ENCODE measurements at places on chromosomes 5 and 9.
A peak's percentile ranks its signal among the peaks of the same experiment; 100 is the strongest.

DNA sequence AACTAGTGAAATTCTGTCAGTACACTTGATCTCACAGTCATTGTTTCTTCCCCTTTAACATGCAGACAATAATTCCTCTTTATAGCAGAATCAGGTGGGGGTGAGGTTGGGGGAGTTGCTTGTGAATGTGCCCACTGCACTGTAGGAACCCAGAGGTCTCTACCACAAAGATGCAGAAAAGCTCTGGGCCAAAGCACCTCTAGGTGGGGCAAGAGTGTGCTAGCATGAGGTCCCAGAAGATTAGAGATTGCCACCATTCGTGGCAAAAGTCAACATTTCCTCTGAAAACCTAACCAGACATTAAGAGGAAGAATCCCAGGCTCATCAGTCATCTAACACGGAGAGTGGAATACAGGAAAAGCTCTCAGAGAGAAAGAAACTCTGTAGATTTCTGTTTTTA lies 74.5 kb downstream of the PTCD2 start:
- DNase-seq: peak; percentile 45

DNA sequence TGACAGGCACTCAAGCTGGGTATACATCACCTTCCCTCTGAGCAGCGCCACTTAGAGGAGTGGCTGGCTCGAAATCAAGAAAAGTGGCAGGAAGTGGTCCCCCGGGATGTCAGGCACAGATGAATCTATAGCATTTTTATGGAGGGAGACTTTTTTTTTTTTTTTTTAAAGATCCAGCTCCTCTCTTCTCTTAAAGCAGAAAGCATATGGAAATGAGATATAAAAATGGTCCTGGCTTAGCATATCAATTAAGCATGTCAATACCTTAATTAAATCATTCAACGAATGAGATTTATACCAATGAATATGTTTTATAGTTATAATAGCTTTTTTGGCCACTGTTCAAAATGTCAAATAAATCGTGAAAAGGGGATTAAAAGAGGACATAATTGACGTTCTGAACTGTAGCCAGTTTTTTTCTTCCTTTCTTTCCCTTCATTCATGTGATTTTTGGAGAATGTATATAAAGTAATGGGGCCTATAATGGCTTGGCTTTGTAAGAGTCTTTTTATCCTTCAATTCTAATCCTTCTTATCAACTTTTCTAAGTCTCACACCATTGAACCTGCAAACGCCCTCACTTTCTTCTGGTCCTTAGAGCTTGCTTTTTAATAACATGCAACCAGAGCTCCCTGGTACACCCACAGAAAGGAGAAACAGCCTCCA lies 319.2 kb upstream of the PANK3 start:
- DNase-seq: no peak

GRCh38 chr5:175344331-175345195 lies 99.4 kb downstream of the DRD1 start:
- DNase-seq: no peak

DNA sequence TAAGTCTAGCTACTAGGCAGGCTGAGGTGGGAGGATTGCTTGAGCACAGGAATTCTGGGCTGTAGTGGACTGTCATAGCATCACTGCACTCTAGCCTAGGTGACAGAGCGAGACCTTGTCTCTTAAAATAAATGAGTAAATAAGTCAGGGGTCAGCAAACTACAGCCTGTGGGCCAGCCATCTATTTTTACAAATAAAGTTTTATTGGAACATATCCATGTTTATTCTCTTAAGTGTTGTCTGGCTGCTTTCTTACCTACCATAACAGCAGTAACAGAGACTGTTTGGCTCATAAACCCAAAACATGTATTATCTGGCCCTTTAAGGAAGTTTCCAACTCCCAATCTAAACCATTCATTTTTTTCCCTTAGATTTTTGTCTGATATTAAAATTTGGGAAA lies 29.6 kb downstream of the DIMT1 start:
- DNase-seq: no peak

DNA sequence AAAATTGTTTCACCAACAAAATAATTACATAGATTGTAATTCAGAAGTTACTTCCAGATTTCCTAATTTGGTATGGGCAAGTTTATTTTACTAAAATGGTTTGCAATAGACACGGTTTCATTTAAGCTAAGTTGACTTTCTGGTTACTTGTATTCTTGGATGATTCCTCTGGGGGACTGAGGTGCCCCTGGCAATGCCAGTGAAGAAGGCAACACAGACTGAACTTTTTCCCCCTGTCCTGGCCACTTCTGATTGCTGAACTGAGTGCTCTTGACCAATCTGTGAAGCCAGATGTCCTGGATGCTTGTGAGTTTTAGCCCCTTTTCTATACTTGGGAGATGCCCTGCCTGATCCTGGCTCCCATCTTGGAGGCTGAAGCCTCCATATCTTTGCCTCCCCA lies 66.3 kb upstream of the FANCC start:
- no peak for DNase-seq

GRCh38 chr9:30774326-30774725 lies 1610.1 kb upstream of the ACO1 start:
- peak; percentile 24 for DNase-seq

- DNase-seq: no peak
These were observed 344.8 kb downstream of the MTRR start for GRCh38 chr5:8213701-8214240.

- DNase-seq: no peak
These were observed 13.6 kb upstream of the FUBP3 start for GRCh38 chr9:130565792-130566191.

DNA sequence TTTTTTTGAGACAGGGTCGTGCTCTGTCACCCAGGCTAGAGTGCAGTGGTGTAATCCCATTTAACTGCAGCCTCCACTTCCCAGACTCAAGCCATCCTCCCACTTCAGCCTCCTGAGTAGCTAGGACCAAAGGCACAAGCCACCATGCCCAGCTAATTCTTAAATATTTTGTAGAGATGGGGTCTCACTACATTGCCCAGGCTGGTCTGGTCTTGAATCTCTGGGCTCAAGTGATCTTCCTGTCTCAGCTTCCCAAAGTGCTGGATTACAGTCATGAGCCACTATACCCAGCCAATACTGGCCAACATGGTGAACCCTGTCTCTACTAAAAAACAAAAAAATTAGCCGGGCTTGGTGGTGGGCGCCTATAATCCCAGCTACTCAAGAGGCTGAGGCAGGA lies 6.8 kb downstream of the DCAF12 start:
- no peak for DNase-seq

- no peak for DNase-seq
These were observed 240.3 kb downstream of the AGTPBP1 start for GRCh38 chr9:85501456-85501855.

DNA sequence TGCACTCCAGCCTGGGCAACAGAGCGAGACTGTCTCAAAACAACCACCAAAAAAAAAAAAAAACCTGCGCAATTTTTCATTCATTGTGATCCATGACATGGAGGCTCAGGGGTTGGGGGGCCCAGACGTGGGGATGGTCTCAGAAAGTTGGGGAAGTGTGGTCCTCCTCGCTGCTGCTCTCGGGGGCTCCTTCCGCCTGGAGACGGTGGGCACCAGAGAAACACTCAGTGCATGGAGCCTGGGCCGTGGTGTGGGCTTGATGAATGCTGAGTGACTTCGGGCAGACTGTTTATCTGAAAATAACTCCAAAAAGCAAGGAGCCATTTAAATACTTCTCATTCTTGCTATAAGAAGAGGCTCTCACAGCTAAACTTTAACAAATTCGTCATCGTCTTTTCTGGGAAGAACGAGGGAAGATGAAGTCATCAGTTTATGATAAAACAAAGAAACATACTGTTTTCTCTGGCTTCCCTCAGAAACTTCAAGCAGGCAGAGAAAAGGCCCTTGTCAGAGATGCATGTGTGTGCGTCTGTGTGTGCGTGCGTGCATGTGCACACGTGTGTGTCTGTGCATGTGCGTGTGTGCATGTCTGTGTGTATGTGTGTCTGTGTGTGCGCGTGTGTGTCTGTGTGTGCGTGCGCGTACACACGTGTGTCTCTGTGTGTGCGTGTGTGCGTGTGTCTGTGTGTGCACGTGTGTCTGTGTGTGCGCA lies 35.0 kb downstream of the RASGEF1C start:
- DNase-seq: no peak

DNA sequence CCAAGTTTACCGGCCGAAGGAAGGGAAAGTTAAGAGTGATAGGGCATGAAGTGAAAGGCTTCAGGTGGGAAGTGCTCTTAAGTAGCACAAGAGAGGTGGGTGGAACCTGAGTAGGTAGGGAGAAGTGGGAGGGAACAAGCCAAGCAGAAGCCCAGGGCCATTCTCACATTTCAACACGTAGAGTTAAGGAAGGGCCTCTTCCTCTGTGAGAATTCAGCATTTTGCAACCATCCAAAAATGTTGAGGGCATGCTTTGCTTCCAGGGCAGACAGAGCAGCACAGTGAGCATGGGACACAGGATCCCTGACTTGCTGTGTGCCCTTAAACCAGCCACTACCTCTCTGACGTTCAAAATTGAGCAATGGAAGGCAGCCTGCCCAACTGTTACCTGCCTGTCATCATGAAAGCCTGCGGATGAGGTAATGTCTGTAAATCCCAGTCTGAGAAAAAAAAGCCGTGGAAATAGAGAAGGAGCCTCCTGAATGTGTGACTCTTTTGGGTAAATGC lies 3.3 kb downstream of the CYFIP2 start:
- peak; percentile 69 for DNase-seq

GRCh38 chr9:124947727-124948391 lies 7.0 kb upstream of the GOLGA1 start:
- DNase-seq: no peak

DNA sequence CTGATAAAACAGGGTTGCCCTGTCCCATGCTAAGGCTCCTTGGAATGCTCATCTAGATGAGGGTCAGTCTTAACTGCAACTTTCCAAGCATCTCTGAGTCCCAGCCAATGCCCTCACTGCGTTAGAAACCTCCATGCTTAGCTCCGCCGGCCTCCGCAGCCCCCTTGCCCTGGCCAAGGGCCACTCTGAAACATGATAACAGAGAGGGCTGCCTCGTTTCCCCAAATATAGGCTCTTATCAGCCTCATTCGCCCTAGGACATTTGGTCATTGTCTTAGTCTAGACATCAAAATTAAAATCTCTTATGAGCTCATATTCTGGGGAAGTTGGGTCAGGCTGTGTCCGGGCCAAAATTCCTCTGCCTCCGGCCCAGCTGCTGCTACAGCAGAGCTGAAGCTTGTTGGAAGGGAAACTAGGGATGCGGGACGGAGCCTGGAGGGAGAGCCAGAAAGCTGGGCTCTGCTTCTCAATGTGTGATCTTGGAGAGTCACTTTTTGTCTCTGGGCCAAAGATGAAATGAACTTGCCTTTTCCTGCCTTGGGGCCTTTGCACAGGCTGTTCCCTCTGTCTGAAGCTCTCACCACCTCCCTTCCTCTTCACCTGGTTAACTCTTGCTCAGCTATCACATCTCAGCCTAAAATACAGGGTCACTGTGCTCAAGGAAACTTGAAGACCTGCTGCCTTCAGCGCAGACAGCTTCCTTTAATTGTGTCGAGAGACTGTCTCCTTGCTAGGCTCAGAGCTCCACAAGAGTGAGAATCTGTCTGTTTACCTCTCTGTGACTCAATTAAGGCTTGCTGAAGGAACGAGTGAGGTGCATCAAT lies 191.3 kb downstream of the RGS3 start:
- DNase-seq: no peak

- DNase-seq: no peak
These were observed 162.8 kb downstream of the SREK1 start for GRCh38 chr5:66306844-66307315.

GRCh38 chr5:167381457-167381856 lies 910.0 kb upstream of the WWC1 start:
- DNase-seq: no peak

DNA sequence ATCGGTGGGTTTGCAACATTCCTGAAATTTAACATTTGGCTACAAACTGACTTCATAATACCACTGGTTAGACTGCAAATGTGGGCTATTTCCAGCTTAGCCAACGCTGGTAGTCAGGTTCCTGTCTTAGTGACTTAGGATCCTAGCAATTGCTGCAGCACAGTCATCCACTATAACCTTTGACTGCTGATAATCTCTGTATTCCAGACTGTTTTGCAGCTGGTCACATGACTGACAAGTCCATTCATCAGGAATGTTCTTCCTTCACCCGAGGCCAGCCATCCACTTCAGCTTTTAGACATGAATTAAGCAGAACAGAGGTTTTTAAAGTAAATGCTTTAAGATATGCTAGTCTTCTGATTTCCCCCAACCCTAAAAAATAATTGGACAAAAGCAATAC lies 425.9 kb upstream of the MPDZ start:
- DNase-seq: no peak

GRCh38 chr5:181149806-181150733 lies 2.7 kb downstream of the OR2V2 start:
- DNase-seq: no peak

- peak; percentile 37 for DNase-seq
These were observed 34.5 kb upstream of the CDKN2AIPNL start for GRCh38 chr5:134445856-134446818.

DNA sequence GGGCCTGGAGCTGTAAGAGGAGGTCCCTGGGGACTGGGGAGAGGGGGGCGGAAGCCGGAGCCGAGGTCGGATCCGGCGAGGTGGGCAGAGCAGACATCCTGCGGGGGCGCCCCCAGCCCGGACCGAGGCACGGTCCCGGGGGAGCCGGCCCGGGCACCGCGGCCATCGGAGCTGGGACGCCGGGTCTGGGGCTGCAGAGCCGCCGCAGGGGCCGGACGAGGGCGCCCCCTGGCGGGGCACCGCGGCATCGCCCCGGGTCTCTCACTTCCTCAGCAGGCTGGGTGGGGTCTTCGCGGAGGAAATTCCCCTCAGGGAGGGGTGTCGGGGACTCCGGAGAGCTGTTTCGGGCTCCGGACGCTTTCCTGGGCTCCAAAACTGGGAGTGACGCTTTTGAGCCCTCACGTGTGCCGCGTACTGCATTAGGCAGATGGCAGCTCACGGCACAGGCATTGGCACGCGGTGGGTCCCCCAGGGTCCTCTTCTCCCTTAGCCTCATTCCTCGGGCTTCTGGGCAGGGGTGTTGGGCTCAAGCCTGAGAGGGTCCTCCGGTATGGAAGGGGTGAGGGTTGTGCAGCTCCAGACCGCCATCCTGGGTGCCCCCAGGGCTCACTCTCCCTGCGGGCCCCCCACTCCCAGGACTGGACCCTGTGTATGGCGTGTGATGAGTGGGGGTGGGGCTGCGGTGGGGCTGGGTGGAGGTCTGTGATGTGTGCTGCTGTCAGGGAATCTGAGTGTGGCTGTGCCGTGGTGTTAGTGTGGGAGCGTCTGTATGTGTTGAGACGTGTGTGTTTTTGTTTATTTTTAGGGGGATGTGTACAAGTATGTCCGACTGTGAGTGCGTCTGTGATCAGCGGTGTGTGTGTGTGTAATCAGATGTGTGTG lies 29.6 kb downstream of the LHX2 start:
- DNase-seq: peak; percentile 28

DNA sequence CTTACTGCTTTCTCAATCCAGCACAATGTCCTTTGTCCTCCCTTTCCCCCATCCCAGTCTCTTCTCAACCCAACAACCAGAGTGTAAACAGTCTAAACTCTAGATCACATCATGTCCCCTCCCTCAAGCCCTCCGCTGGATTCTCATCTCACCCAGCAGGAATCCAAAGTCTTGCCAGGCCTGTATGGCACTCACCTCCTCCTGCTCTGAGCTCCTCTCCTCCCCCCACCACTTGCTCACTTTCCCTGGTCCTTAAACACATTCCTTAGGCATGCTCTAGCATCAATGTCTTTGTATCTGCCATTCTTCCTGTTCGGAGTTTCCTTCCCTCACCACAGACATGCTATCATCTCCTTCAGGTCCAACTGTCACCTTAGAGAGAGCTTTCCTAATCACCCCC lies 78.8 kb downstream of the NIPSNAP3B start:
- no peak for DNase-seq

- peak; percentile 92 for DNase-seq
These were observed 20.6 kb downstream of the DYNC2I2 start for GRCh38 chr9:128636024-128636390.

GRCh38 chr5:93909356-93909755 lies 168.0 kb upstream of the POU5F2 start:
- no peak for DNase-seq

- no peak for DNase-seq
These were observed 8.2 kb downstream of the PBX3 start for GRCh38 chr9:125755340-125755739.
